ENCODE measurements at places on chromosomes 12 and 14.

DNA sequence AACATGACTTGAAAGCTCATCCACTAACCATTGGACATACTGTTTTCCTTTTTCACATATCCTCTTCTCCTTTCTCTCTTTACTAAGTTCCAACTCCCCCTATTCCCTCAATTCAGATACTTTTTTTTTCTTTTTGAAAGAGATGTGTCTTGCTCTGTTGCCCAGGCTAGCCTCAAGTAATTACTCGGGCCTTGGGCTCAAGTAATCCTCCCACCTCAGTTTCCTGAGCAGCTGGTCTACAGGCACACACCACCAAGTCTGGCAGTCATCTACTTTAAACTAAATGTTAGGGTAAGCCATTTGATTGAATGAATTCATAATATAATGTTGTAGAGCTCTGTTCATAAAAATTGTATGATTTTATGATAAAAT, 15.5 kb downstream of the LEMD3 start:
- no peak for DNase-seq

DNA sequence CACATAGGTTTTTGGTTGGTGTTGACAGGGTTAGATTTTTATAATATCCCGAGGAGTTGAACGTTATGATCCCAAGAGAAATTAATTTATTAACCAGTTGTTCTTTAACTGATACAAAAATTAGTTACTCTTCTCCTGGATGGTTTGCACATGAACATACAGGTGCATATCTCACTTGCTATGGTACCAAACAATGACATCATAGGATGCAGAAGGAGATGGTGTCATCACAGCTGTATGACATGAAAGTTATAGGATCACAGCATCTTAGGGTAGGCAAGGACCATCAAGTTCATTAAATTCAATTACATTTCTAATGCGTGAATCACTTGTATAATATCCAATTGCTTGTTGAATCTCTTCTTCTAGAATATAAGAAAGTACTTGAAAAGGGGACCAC, 175.8 kb downstream of the PAH start:
- no peak for DNase-seq

DNA sequence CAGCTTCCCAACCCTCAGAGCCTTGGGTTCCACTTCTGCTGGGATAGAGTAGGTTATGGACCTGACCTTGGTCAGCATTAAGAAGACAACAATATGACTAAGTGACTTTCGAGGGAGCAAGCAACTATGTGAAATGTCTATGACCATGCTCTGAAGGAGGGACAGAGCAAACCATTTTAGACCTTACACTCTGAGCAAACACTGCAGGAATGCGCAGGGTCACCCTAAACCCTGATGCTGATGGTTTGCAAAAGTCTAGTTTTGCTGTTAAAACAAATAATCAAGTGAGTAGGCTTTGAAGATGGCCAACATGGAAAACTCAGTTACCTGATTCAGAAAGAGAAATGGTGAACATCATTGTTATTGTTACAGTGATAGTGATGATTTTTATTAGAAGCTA, 8.7 kb downstream of the ZCCHC8 start:
- DNase-seq: no peak

GRCh38 chr12:23174917-23175316, 549.9 kb downstream of the ETNK1 start:
- no peak for DNase-seq

GRCh38 chr14:66377574-66377973, 108.6 kb upstream of the CCDC196 start:
- no peak for DNase-seq

GRCh38 chr12:452667-453210, 7.0 kb upstream of the B4GALNT3 start:
- no peak for DNase-seq

GRCh38 chr12:32836710-32837109, 59.9 kb downstream of the PKP2 start:
- no peak for DNase-seq

DNA sequence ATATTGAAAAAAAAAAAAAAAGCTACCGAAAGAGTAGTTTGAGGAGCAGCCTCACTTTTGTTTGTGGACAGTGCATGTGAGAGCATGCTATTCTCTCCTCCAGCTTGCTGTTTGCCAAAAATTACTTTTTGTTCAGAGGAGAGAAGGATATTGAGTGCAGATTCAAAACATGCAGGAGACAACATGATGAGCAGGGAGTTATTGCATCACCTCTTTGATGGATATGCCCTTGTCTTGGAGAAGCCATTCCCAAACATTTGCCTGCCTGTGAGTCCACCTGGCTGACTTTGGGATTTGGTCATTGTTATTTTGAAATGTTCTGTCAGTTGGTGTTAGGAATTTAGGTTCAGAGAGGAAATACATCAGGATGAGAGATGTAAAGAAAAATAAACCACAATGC, 2.4 kb downstream of the C12orf75 start:
- no peak for DNase-seq

- no peak for DNase-seq
Measured at GRCh38 chr12:29350080-29350479, 30.9 kb downstream of the ERGIC2 start.

- peak; percentile 13 for DNase-seq
Measured at GRCh38 chr12:41365653-41366171, 177.6 kb downstream of the PDZRN4 start.

- no peak for DNase-seq
Measured at GRCh38 chr14:91857614-91858013, 9.7 kb downstream of the TC2N start.

- no peak for DNase-seq
Measured at GRCh38 chr14:56774503-56774902, 35.8 kb downstream of the OTX2 start.

GRCh38 chr12:131454418-131455217, 256.3 kb upstream of the SFSWAP start:
- peak; percentile 82 for DNase-seq

- no peak for DNase-seq
Measured at GRCh38 chr12:56872366-56872765, 61.8 kb downstream of the SDR9C7 start.

DNA sequence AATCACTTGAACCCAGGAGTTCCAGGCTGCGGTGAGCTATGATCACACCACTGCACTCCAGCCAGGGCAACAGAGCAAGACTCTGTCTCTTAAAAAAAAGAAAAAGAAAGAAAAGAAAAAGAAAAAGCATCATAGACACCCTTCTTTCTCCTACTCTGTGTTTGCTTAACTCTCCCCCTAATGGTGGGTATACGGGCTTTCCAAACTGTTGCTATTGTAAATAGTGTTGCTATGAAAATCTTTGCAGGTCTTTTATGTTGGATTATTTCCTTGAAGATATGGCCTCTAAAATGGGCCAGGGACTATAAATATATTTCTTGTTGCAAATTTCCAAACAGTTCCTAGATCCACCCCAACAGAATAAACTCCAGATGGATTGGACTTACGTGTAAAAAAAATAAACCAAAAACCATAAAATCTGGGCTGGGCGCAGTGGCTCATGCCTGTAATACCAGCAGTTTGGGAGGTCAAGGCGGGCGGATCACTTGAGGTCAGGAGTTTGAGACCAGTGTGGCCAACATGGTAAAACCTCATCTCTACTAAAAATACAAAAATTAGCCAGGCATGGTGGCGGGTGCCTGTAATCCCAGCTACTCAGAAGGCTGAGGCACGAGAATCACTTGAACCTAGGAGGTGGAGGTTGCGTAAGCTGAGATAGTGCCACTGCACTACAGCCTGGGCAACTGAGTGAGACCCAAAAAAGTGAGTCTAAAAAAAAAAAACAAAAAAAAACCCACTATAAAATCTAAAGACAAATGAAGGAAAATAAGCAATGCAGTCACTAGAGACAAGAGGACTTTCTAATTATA, 25.9 kb downstream of the NFKBIA start:
- no peak for DNase-seq

DNA sequence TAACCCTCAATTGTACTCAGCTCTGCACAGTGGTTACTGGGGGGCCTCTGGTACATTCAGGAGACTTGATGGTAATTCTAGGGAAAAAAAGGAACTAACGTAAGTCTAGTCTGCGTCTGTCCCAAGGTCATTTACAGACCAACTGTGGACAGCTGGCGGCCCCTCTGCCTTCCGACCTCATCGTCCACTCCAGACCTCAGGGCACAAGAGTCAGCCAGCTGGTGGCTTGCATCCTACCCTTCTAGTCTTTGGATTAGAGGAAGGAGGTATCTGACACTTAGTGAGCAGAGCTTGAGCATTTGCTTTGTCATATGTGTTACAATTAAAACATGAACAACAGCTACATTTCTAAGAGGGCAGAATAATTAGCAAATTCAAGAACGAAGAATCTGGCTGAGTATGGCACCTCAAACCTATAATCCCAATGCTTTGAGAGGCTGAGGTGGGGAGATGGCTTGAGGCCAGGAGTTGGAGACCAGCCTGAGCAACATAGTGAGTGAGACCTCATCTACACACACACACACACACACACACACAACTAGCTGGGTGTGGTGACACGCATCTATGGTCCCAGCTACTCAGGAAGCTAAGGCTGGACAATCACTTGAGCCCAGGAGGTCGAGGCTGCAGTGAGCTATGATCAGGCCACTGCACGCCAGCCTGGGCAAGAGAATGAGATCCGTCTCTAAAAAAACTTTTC, 36.5 kb downstream of the SSH1 start:
- DNase-seq: no peak

DNA sequence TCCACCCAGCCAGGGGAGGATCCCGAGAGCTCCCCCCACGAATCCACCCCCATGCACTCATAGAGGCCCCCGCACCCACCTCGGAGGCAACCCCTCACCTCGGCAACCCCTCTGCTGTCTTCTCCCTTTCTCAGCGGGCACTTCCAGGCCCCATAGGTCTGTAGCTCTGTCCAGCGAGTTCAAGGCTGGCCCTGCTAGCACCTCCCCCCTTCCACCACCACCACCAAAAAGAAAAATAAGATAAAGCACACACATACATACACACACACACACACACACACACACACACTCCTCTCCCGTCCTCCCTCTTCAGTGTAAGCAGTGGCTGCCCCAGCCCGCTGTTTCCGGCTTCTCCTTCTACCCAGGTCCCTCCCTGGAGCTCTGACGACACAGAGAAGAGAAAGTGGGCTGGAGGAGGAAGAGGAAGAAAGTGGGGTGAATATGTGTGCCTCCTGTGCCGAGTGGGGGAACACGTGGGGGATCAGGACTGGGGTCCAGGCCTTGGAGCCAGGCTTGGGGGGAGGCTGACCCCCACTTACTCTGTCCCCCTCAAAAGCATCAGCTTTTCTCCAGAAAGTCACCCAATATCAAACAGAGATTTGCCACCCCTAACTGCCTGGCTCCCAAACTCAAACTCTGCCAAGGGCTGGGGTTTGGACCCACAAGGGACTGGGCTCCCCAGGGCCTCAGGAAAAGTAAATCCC, at the start of gene STAT6:
Gene STAT6 (minus strand): TSS at position 332 of the 704 bp plus-strand sequence. CDS start 3,084 bp downstream, outside the sequence.
- DNase-seq: peak; percentile 78

- DNase-seq: no peak
Measured at GRCh38 chr14:100682749-100683148, 43.9 kb upstream of the DLK1 start.

Data from retina (tissue), 1 donor.